ENCODE measurements at places on chromosomes 7 and 10.

DNA sequence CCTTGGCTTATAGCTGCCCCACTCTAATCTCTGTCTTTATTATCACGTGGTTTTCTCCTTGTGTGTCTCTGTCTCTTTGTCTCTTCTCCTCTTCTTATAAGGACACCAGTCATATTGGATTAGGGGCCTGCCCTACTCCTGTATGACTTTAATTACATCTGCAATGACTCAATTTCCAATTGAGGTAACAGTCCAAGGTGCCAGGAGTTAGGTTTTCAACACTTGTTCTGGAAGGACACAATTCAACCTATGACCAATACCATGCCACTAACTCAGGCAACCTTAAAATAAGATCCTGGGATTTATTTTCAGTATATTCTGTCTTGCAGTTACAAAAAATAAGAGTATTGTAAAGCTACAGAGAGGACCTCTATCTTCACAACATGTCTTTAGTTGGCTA, 21.6 kb upstream of the MET start:
- no peak for DNase-seq

DNA sequence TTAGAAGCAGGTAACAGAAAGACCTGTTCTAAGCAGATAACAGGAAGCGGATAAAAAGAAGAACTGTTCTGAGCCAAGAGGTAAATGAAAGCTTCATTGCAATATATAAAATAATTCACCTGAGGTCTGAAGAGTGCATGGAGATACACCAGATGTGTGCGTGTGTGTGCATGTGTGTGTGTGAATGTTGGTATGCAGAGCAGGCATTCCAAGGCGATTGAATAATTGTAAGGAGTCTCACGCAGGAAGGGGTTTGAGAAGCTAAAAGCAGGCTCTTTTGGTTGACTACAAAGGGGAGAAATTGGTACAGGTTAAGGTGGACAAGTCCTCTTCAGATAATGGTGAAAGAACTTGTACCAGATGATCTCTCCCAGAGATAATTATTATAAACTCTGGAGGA, 450.6 kb downstream of the DNAJB9 start:
- no peak for DNase-seq

DNA sequence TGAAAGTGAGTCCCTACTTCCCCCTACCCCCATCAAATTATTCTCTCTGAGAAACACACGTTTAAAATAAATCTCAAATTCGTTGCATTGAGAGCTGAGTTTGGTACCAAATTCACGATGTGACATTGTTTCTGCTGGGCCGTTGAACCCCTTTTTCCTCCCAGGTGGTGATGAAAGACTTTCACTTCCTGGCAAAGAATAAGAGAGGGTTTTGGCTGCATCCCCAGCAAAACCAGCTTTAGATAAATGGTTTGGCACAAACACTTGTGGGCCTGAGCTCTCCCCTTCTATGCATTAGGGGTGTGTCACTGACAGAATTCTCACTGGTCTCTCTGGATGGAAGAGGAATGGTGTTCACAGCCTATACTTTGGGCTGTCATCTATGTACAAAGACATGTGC, 8.8 kb upstream of the DNTT start:
- DNase-seq: no peak

- DNase-seq: no peak
Observed at GRCh38 chr10:44467900-44468299, 83.0 kb upstream of the CXCL12 start.

DNA sequence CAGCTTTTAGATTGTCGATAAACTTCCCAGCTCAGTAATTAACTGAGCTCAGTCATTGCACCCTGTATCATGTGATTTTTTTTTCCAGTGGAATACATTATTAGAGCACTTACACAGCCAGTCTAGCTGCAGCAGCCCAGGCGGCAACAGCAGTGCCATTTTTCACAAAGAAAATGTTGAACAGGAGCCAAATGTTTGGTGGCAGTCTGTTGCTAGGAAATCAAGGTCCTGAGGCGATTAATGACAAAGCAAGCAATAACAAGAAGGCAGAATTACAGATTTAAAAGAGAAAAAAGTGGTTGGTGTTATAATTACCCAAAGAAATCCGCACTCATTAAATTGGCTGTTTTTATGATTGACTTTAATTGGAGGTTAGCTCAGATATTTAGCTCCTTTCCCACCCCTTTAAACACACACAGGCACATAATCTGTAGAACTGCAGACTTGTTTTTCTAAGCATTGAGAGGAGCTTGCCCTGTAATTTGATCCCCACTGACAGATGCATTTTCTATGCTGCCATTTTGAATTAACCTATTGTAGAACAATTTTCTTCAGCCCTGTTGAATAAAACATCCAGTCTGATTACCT, 267.4 kb downstream of the ADK start:
- DNase-seq: no peak

DNA sequence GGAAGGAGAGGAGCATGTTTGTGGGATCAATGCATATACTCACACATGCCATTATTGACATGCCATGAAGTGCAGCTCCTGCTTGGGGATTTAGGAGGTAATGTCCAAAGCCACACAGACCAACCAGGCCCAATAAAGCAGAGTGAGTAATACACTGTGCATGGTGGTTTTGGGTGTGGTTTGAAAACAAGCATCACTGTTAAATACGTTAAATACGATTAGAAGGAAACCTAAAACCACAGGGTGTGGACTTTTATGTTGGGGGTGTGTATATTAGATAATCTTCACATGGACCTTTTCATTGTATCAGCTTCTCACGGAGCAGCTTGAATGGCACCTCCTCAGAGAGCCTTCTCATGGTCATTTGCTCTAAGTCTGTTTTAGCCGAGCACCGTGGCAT, 10.4 kb upstream of the EIF3A start:
- DNase-seq: no peak

DNA sequence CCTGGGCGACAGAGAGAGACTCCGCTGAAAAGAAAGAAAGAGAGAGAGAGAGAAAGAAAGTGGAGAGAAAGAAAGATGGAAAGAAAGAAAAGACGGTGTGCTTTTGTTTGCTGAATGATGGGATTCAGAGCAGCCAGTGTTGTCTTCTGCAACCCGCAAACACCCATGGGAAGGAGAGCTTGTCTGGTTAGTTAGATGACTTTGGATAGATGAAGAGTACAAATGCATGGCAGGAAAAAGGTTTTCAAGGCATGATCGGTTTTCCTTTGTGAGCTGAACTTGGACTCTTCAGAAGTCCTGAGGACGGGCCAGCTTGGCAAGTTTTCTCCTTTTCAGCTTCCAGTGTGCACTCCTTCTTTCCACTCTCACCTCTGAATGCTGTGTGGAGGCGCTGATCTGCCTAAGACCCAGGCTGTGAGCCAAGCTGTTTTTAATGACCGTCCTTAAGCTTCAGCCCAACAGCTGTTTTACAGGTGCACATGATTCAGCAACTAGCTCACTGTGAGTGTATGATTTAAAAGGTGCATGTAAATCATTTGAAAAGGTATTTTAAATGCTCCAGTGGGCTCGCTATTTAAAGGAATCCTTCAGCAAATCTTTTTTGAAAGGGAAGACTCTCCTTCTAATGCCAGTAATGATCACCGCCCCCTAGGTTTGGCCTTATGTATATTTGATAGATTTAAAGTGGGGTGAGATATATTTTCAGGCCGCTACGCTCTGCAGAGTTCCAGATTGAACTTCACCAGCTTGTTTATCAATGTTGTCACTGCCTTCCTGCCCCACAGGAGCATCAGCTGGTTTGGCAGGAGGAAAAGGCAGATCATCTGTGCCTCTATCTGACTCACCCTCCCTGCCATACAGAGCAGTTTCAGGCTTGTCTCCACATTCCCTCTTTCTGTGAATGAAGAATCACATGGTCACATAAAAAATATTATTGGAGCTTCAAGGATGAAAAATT, 115.0 kb downstream of the PLXDC2 start:
- no peak for DNase-seq

- DNase-seq: no peak
Observed at GRCh38 chr10:65291286-65291685, 1634.5 kb upstream of the LRRTM3 start.

- no peak for DNase-seq
Observed at GRCh38 chr10:25817200-25817599, 116.8 kb upstream of the MYO3A start.

GRCh38 chr7:66247380-66248078, 42.4 kb downstream of the TPST1 start:
- DNase-seq: no peak

DNA sequence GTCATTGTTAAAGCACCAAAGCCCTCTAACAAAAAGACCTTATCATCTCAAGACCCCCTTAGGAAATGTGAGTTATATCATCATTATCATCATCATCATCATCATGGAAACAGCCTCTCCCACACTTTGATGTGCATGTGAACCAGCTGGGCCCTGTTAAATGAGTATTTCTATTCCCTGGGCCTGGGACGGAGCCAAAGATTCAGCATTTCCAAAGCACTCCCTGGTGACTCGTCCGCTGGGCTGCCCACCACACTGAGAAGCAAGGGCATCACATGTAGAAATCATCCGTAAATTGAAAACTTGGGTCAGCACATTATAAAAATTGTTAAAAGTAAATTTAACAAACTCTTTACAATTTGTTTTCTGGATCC, 88.6 kb downstream of the PTPRN2 start:
- no peak for DNase-seq

- no peak for DNase-seq
Observed at GRCh38 chr7:98119256-98119918, 12.7 kb downstream of the LMTK2 start.

DNA sequence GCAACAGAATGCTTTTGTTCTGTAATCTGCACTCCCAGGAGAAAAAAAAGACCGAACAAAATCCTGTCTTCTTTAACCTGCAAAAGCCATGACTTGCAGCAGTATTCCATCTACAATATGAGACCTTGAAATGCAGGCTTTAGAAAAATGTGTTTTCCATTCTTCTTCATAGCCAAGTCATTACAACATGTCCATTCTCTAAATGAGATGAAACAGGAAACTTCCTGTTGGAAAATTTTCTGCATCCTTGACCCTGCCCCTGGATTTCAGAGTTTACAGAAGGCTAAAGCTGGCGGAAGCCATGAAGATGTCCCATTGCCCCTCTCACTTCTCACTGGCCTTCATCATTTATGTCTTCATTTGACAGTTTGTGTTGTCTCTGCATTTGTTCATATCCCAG, 546.4 kb downstream of the TNS3 start:
- no peak for DNase-seq

GRCh38 chr10:20972925-20973324, 75.8 kb upstream of the NEBL start:
- no peak for DNase-seq

- DNase-seq: no peak
Observed at GRCh38 chr10:116526219-116526618, 19.5 kb upstream of the PNLIP start.

- no peak for DNase-seq
Observed at GRCh38 chr7:133124974-133125373, 43.1 kb upstream of the CHCHD3 start.

GRCh38 chr7:79293655-79294142, 159.8 kb downstream of the MAGI2 start:
- DNase-seq: no peak

DNA sequence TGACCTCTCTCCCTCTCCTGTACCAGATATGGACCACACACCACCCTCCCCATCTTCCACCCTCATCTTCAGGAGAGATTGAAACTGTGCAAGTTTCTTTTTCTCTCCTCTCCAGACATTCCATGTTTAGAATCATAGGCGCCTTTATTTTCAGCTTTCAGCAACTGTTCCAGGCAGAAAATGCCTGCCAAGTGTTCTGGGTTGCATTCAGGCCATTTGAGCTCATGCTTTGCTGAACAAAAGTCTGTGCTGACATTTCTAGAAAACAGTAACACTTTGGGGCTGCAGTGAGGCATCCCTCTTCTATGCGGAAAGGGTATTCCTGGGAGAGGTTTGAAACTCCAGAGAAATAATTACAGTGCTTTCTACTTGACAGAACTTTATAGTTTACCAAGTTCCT, 361.7 kb downstream of the GPAM start:
- no peak for DNase-seq

GRCh38 chr7:22633286-22633953, 93.6 kb upstream of the IL6 start:
- no peak for DNase-seq

GRCh38 chr7:7051206-7051877, 131.0 kb upstream of the C1GALT1 start:
- DNase-seq: no peak

GRCh38 chr10:72334825-72335393, 19.8 kb downstream of the DNAJB12 start:
- DNase-seq: peak; percentile 73

DNA sequence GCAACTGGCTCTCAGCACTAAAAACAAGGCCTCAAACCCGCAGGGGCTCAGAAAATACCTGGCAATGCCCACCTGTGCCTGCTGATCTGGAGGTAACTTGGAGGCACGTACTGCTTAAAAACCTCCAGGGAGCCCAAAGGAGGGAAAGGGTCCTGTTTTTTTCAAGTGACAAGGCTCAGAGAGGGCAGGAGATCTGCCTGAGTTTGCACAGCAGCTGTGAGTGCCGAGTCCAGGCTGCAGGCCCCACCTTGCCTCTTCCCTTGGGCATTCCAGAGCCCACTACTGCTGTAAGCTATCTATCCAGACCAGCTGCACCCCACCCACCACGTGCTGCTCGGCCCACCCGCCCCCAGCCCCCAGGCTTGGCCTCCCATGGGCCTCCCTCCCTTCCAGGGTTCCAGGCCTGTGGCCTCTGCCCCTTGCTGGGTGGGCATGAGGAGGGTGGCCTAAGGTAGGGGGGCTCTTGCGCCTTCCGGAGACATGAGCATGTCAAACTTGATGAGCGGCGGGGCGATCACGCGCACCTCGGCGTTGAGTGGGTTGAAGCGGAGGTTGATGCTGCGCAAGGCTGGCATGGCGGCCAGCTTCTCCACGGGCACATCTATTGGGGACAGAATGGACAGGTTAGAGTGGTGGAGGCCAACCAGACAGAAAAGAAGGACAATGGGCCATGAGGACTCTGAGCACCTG, 17.2 kb upstream of the NPFFR1 start:
- DNase-seq: no peak

- no peak for DNase-seq
Observed at GRCh38 chr7:125279961-125280360, 350.3 kb upstream of the POT1 start.

DNA sequence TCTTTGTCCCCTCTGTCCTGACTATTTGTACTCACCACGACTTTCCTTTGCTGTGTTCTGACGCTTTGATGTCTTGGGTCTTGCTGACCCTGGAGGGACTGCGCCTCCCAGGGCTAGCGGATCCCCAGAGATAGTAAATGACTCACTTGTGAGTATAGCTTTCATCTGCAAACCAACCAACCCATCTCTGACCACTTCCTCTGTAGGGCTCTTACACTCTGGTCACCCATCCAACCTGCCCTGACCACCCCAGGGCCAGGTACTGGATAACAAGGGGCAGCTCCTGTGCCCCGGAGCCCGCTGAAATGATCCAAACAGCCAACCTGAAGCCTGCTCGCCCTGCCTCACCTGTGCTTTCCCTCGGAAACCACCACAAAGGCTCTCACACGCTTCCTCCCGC, 125.2 kb upstream of the CARD11 start:
- no peak for DNase-seq

GRCh38 chr10:98030093-98030821, at the start of gene CRTAC1:
Gene CRTAC1, minus strand, starts transcription at chr10:98030621. Its CDS starts 149 bp downstream, at chr10:98030472.
- peak; percentile 8 for DNase-seq

Data from stimulated activated CD4-positive, alpha-beta T cell treated with anti-CD3 and anti-CD28 coated beads, Interleukin-2, amount 100 ng/mL, for 48 hours (primary cell).